ENCODE measurements at places on chromosomes 16 and 17. TPM values are rescaled to one million over a fixed set of nuclear protein-coding genes. Genes with fewer than 3 reads are reported as not detected.

DNA sequence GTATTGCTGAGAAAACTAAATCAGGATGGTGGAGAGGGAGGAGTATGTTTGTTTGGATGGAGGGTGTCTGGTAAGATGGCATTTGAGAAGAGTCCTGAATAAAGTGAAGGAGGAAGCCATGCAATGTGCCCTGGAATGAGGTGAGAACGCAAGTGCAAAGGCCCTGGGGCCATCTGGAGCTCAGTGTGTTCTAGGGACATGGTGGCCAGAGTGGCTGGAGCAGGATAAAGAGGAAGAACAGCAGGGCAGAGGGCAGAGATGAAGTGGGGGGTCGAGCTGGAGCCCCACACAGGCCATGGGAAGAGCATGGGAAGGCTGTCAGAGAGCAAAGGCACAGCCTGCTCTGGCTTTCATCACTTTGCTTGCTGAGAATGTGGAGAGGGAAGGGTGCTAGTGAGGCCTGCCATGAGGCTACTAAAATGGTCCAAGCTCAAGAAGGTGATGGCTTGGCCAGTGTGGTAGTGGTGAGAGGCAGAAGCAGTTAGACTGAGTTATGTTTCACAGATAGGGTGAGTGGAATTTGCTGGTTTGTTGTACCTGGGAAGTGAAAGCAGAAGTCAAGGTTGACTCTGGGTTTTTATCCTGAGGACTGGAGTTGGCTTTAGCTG lies 234.1 kb downstream of the FOXL1 start:
- peaks cover 8% of the 10 kb centered on the region for H3K4me1 ChIP-seq
- no peak for DNase-seq
- no peak overlapping the region for H3K4me3 ChIP-seq

DNA sequence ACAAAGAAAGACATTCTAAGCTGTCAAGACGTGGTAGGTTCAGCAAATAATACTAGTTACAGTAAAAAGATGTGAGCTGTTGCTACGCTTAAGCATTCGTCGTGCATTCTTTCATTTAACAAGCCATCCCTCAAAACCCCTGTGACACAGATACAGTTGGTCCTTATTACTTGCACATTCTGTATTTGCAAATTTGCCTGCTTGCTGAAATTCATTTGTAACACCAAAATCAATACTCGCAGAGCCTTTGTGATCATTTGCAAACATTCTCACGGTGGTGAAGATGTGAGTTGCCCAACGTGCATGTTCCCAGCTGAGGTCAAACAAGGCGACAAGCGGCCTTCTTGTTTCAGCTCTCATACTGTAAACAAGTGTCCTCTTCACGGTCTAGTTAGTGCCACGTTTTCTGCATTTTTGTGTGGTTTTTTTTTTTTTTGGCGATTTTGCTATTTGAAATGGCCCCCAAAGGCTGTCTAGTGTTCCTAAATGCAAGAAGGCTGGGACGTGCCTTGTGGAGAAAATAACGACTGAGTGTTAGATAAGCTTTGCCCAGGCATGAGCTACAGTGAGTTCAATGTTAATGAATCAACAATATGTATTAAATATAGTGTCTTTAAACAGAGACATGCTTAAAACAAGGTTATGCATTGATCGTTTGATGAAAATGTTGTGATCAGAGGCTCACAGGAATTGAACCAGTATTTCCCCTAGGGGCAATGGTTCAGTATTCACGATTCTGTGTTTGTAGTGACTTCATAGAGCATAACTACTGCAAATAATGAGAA lies 84.1 kb downstream of the RAB11FIP4 start:
- no peak for DNase-seq
- H3K27ac ChIP-seq, result no peak overlapping the region
- H3K4me3 ChIP-seq, result no peak overlapping the region
- no peaks in the 10 kb centered on the region for H3K4me1 ChIP-seq

DNA sequence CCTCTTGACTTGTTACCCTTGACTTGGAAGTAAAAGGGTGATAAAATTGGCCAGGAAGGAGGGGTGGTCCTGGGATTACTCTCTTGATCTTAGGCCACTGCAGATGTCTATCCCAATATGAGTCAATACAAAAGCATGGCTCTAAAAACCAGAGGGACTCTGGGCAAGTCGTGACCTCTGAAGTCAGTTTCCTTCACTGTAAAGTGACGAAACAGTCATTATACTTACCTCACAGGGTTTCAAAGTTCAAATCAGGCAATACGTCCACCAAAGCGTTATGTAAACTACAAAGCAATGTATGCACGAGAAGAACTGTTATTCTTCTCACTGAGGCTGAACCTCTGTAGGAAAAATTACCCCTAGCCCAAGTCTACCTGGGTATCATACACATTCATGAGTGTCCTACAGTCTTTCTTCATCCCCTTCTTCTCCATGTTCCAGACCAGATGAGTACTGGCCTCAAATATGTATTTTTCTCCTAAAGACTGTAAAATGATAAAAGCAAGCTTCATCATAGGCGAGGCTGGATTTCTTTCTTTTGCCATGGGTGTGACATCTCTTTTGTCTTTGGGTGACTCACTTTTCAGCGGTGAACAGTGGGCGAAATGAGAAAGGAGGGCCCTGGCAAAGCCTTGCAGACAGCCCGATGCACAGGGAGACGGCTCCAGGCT lies 34.5 kb upstream of the CLEC18B start:
- no peak overlapping the region for H3K27ac ChIP-seq
- peak; percentile 33 for DNase-seq
- no peak overlapping the region for H3K4me3 ChIP-seq
- peaks cover 52% of the 10 kb centered on the region for H3K36me3 ChIP-seq
- H3K27me3 ChIP-seq, result no peaks in the 10 kb centered on the region
- no peaks in the 10 kb centered on the region for H3K4me1 ChIP-seq

DNA sequence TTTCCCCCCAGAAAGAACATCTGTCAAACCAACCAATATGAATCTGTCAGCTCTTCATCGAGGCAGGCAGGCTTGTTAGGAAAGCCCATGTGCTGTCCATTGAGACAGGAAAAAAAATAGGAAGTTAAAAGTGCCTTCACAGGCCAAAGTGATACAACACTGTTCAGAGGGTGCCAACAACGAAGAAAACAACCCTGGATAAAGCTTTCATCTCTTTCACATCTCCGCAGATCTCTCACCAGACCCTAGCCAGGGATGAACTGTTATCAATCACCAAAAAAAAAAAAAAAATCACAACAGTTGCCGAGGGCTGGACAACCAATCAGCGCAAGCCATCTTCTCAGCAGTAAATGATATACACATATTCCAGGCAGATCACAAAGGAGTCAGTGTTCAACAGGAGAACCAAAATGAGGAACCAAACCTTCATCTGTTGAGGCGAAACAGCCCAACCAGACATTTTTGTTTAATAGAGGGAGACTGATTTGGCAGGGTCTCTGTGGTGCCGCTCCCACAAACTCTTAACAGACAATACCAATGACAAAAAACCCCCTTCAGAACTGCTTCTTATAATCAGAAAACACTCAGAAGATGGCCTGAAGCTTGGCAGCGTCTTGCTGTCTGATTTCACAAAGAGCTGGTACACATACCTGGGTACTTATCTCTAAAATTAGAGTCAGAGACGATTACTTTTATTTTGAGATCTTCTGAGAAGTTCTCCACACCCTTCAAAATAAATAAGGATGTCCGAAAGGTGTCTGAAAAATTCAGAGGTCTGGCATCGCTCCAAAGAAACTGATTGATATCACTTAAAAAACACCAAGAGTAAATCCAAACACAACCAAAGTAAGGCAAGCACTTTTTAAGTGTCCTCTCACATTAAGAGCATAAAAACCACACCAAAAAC lies 1.8 kb downstream of the MAP3K14 start:
- H3K4me1 ChIP-seq, result peaks cover 48% of the 10 kb centered on the region
- H3K27ac ChIP-seq, result no peak overlapping the region
- H3K4me3 ChIP-seq, result peak overlapping the region; percentile 95
- peak; percentile 46 for DNase-seq
- H3K27me3 ChIP-seq, result no peaks in the 10 kb centered on the region

GRCh38 chr16:57470711-57471110 lies 8.2 kb downstream of the POLR2C start:
- peaks cover 62% of the 10 kb centered on the region for H3K36me3 ChIP-seq
- H3K27me3 ChIP-seq, result no peaks in the 10 kb centered on the region
- no peak overlapping the region for H3K27ac ChIP-seq
- H3K4me3 ChIP-seq, result no peak overlapping the region

GRCh38 chr17:38616361-38616760 lies 10.6 kb upstream of the SRCIN1 start:
- H3K4me3 ChIP-seq, result no peak overlapping the region
- peaks cover 75% of the 10 kb centered on the region for H3K27me3 ChIP-seq
- no peak overlapping the region for H3K27ac ChIP-seq
- no peaks in the 10 kb centered on the region for H3K36me3 ChIP-seq
- no peaks in the 10 kb centered on the region for H3K4me1 ChIP-seq

DNA sequence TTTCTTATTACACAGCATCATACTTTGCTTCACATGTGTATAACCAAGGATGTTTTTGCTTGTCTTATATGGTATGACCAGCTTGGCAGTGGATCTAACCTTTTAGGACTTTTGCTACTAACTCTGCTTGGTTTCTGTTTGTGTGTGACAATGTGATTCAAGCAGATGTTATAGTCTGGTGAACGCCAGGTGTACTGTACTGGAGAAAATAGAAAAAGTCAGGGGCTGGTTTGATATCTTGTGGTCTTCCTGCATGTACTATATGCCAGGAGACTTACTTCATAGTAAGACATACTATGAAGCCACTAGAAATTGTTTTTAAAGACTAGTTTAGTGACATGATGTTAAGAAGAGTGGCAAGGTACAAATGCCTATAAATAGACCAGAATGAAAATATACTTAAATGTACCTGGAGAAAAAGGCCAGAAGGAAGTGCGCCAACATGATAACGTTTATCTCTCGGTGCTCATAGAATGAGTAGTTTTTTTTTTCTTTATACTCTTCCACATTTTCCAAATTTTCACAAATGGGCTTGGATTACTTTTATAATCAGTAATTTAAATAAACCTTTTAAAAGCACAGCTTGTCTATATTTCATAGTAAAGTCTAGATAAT lies 112.3 kb downstream of the PRKCA start:
- DNase-seq, result no peak
- H3K4me3 ChIP-seq, result no peak overlapping the region
- H3K4me1 ChIP-seq, result peaks cover 2% of the 10 kb centered on the region
- H3K36me3 ChIP-seq, result no peaks in the 10 kb centered on the region

- no peak overlapping the region for H3K27ac ChIP-seq
- no peaks in the 10 kb centered on the region for H3K4me1 ChIP-seq
- H3K27me3 ChIP-seq, result no peaks in the 10 kb centered on the region
- no peak overlapping the region for H3K4me3 ChIP-seq
- DNase-seq, result no peak
- H3K36me3 ChIP-seq, result no peaks in the 10 kb centered on the region
Measured at GRCh38 chr17:68006797-68007196, 10.5 kb upstream of the C17orf58 start.

- no peak within 1 kb of the TSS for H3K4me3 ChIP-seq
- H3K27ac ChIP-seq, result no peak within 1 kb of the TSS
- H3K4me1 ChIP-seq, result no peaks in the 10 kb centered on the region
- H3K27me3 ChIP-seq, result peaks cover 20% of the 10 kb centered on the region
Measured at GRCh38 chr16:799948-800833, at the start of gene GNG13. Gene GNG13 (minus strand): TSS chr16:800734. CDS start chr16:799077, 1,657 bp downstream.

DNA sequence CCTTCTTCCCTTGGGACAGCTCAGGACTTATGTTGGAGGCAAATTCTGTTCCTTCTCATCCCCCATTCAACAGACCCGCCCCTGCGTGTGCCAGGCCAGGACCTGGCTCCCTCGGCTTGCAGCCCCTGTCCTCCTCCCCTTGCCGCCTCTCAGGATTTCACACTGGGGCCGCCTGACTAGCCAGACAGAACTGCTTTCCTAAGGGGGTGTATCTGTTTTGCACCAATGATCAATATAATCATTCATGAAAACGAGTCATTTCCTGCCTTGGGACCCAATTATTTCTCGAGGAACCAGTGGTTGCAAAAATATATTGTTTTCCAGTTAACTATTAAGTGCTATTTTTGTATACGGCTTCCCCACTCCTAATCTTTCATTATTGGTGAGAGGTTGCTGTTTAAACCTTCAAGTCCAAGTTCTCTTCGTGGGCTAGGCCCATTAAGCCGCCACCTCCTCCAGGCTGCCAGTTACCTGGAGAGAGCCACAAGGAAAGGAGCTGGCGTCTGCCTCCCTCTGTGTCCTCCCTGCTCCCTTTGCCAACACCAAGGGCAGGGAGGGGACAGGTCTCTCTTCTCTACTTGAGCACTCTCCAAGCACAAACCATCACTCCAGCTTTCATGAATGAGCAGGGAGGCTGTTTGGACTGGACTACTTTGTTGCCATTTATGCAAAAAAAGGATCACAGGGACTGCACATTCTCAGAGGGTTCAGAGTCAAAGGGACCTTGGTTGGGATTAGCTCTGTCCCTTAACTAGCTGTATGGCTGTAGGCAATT lies 8.9 kb downstream of the DCAKD start:
- 0 out of 2 replicates have a peak, but pooled peaks cover 2% of the 10 kb centered on the region for H3K36me3 ChIP-seq
- no peak for DNase-seq
- H3K4me1 ChIP-seq, result peaks cover 20% of the 10 kb centered on the region
- no peaks in the 10 kb centered on the region for H3K27me3 ChIP-seq

DNA sequence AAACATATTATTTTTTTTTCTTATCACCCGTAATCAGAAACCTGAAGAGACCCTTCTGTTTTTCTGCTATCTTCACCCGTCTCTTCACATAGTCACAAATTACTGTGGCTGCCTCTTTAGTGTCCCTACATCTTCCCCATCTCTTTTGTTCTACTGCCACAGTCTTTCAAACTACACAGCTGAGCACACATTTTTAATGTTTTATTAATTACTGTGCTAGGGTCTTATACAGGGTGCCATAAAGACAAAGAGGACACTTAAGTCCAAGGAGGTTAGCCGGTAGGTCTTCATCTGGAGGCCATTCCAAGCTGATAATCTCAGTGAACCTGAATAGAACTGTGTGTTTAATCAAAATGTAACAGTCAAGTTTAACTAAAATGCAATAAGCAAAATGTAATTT lies 20.7 kb downstream of the CNTNAP4 start:
- no peak overlapping the region for H3K4me3 ChIP-seq
- H3K36me3 ChIP-seq, result no peaks in the 10 kb centered on the region
- DNase-seq, result no peak
- no peak overlapping the region for H3K27ac ChIP-seq

DNA sequence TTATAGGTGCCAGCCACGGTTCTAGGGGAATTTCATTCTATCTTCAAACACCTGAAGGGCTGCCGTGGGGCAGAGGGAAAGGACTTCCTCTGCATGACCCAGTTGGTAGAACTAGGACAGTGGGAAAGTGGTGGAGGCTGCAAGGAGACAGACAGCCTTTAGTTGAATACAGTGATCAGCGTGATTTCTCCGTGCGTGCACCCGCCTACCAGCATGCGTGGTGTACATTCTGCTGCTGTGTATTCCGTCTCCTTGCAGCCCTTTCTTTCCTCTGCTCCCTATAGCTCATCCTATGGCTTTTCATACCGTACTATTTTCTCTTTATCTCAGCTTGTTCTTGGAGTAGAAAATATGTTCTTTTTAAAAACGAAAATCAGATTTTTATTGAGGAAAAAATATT lies 146.9 kb downstream of the MRM1 start:
- peaks cover 20% of the 10 kb centered on the region for H3K27me3 ChIP-seq
- no peak overlapping the region for H3K4me3 ChIP-seq
- no peak for DNase-seq
- no peaks in the 10 kb centered on the region for H3K4me1 ChIP-seq
- no peak overlapping the region for H3K27ac ChIP-seq

FA2H gene
- not detected for total RNA-seq

CNTROB gene
- total RNA-seq, result 12.5 TPM

Data from IMR-90 (cell line).